Stimulated activated CD4-positive, alpha-beta T cell treated with anti-CD3 and anti-CD28 coated beads, Interleukin-1b, Interleukin-23, amount 100 ng/mL, for 24 hours (primary cell): ENCODE measurements at places on chromosomes 1 and 21.

- no peak for DNase-seq
These were observed 26.1 kb downstream of the SLC1A7 start for GRCh38 chr1:53116307-53116810.

DNA sequence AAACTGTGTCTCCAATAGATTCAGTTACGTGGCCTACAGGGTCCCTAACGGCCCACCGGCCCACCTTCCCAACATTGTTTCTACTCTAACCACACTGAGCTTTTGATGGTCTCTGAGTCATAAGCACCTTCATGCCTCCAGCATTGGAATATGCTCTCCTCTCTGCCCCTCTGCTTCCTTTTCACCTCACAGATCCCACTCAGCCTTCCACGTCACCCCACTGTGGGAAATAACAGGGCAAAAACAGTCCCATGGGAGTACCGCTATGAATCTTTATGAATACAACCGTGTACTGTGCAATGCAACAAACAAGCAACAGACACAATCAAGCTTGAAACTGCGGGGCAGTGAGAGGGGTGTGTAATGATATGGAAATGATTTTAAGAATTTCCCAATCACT lies 5.3 kb upstream of the SARS1 start:
- no peak for DNase-seq

DNA sequence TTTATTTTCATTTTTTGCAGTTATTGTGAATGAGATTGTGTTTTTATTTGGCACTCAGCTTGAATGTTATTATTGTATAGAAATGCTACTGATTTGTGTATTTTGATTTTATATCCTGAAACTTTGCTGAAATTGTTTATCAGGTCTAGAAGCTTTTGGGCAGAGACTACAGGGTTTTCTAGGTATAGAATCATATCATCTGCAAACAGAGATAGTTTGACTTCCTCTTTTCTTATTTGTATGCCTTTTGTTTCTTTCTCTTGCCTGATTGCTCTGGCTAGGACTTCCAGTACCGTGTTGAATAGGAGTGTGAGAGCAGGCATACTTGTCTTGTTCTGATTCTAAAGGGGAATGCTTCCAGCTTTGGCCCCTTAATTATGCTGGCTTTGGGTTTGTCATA lies 27.3 kb downstream of the ZNF691 start:
- no peak for DNase-seq

DNA sequence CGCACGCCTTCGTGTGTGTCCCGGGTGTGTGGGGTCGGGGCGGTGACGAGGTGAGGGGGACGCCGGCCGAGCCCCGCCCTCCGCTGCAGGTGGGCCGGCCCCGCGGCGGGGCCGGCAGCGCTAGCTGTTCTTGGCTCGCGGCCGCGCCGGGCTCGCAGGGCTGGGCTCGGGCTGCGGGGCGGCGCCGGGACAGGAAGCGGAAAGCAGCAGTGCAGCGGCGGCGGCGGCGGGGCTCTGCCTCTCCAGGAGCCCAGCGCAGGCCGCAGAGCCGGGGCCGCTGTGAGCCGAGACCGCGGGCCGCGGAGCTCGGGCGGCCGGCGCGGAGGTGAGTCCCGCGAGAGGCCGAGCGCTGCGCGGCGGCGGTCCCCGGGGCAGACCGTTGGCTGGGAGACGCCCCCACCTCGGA lies at the start of gene VANGL1:
VANGL1 (plus strand) TSS at position 209 of the 406 bp plus-strand sequence. CDS start 9,444 bp downstream, outside the sequence.
- no peak for DNase-seq

GRCh38 chr1:37701051-37701450 lies 8.7 kb downstream of the CDCA8 start:
- no peak for DNase-seq

DNA sequence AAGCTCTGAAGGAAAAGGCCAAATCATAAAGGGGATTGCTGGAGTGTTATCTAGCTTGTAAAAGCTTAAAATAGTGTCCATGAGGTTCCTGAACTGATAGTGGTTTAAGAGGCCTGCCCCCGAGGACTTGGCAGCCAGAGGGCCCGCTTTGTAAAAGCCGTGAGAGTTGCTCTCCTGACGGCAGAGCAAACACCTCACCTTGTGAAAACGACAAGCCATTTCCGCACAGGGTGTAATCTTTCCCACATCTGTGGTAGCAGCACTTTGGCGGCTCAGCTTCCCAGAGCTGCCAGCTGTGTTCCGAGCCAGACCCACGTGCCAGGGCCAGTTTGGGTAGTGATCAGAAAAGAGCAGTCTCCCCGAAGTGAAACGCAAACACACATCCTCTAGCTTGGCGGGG lies 37.0 kb downstream of the SERBP1 start:
- DNase-seq: no peak
